ENCODE measurements at places on chromosomes 1 and 21.

DNA sequence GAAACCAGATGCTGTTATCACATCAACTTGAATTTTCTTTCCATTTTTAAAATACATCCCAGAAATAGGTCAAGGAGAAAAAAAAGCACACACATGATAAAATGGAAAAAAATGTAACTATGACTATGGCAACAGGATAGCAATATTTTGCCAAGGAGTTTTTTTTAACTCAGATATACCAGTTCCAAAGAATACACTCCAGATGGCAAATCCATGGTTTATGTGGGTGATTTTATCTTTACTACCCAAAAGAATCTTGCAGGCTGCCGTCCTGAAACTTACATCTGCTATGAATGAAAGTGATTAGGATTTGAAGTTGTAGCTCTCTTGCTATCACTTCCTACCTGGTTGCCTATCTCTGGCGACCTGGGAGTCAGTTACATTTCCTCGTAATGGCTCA lies 91.0 kb upstream of the PLPPR4 start:
- DNase-seq, result no peak

GRCh38 chr1:232748910-232749368 lies 56.3 kb upstream of the MAP10 start:
- DNase-seq, result no peak

GRCh38 chr1:6163973-6164617 lies 16.0 kb downstream of the CHD5 start:
- DNase-seq, result no peak

- DNase-seq, result no peak
Measured at GRCh38 chr1:157007306-157007705, 38.2 kb downstream of the ARHGEF11 start.

DNA sequence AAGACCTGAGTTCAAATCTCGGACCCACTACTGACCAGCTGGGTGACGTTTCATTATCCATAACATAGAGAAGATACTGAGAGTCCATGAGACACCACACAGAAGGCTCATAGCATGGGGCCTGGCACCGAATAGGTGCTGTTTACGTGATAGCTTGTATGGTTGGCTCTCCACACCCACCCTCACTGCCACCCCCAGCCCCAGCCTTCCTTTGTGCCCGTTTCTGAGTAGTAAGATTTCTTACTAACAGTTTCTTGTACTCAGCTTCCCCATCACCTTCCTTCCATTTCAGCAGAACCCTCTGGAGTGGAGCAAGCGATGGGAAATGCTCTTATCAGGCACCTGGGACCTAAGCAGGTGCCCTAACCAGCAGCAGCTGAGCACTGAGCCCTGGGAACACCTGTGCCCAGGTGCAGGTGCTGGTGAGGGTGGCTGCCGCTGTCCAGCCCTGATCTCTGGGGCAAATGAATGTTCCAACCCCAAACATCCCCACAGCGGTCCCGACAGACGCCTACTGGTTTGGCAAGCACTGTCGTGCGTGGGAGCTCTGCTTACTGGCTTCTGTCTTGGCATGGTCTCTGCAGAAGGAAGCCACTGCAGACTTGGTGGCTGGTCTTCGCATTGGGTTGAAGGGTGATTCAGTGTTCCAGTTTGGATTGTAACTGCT lies 225.4 kb downstream of the CAMTA1 start:
- DNase-seq, result no peak

DNA sequence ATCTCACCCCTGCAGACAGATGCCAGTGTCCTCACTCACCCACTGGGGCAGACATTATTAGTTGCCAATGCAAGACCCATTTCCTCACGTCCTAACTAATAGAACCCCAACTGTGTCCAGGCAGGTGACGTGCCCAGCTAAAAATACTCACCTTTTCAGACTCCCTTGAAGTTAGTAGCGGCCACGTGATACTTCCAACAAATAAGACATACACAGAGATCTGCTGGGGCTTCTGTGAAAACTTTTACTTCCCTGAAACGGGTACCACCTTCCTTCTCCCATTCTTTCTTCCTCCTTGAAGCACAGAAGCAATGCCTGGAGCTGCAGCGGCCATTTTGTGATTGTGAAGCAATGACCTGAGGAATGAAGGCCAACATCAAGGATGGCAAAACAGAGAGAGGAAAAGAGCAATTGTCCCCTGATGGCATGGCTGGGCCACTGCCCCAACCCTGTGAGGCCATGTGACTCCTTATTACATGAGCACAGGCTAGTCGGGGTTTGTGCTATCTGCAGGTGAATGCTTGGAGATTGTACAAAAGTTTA lies 74.4 kb upstream of the TMPRSS2 start:
- DNase-seq, result no peak

- DNase-seq, result no peak
Measured at GRCh38 chr1:101039245-101039644, 13.7 kb upstream of the DPH5 start.

GRCh38 chr1:45047032-45047431 lies 35.0 kb downstream of the UROD start:
- no peak for DNase-seq

DNA sequence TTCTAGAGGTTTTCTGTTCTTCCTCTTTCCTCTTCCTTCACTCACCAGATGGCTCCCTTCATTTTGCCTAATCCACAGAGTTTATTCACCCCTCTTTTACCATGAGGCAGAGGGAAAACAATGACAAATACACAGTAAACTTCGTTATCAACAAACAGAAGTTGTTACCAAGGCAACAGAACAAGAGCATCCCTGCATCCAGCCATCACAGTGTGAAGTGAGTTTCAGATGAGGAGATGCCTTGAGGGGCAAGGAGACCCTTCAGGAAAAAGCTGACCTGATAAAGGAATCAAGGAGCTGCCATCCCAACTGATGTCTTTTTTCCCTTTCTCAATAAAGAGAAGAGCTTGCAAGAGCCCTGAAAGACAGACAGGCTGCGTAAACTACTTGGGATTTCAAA lies 195.3 kb downstream of the BRINP2 start:
- no peak for DNase-seq

DNA sequence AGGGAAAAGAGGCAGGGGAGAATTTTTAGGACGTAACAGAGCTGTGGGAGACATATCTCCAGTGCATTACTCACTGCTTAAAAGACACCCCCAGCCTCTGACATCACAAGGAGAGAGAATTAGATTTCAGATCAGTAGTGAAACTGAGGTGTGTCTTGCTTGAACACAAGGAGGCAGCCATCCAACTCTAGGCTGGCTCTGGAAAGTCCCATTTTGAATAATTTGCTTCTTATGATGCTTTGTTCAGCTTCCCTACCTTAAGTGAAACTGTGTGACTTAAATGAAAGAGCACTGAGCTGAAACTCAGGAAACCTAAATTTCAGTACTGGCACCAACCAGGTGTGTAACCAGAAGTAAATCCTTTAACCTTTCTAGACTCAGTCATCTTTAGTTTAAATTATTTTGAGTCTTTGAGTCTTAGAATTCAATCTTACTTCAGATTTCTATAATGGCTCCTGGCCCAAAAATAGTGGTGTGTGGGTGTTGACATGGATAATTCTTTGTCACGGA lies 251.6 kb upstream of the SGIP1 start:
- peak; percentile 53 for DNase-seq

GRCh38 chr1:67515324-67516080 lies 85.3 kb upstream of the SERBP1 start:
- DNase-seq, result no peak

GRCh38 chr1:67748630-67749029 lies 63.6 kb downstream of the GADD45A start:
- no peak for DNase-seq

DNA sequence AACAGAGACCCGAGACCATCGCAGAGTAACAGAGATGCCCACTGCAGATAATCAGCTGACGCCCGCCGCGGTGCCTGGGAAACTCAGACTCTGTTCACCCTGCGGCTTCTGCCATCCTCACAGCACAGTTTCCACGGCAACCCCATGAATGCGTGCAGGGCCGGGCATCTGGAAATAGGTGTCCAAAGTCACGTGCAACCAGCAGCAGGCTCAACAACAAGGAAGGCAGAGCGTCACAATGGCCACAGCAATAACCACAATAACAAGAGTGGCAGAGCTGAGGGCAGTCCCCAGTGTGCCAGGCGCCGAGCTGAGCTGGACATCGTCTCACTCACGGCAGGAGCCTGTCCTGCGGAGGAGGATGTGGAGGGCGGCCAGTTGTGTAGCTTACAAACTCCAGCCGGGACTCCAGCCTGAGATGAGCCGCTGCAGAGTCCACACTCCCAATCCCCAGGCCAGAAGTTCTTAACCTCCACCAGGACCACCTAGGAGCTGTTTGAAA lies 102.0 kb downstream of the CRYAA start:
- DNase-seq, result no peak

DNA sequence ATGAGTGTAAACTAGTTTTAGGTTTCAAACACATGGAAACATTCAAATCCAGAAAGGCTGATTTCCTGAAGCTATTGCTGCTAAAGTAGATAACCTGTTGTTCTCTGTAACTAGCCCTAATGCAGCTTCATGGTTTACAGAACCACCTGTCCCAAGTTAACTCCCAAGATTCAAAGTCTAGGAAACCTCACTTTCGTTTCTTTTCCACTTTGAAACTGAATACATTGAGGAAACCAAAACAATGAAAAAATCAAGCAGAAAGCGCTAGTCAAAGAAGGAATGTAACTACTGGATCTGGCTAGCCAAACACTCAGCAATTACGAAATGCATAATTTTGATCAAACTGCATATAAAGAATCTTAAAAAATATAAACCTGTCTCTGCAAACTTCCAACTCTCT lies 17.8 kb downstream of the SLC16A1 start:
- no peak for DNase-seq

- DNase-seq, result no peak
Measured at GRCh38 chr1:229203030-229203751, 67.7 kb upstream of the RAB4A start.

- DNase-seq, result no peak
Measured at GRCh38 chr1:38512789-38513188, 346.8 kb downstream of the RRAGC start.

GRCh38 chr1:8517661-8518489 lies 200.0 kb downstream of the SLC45A1 start:
- no peak for DNase-seq

GRCh38 chr1:109229531-109230127 lies 15.9 kb downstream of the SARS1 start:
- no peak for DNase-seq

- no peak for DNase-seq
Measured at GRCh38 chr1:37691497-37692077, 729 bp upstream of the CDCA8 start.

- DNase-seq, result peak; percentile 41
Measured at GRCh38 chr1:167043752-167044488, 46.3 kb downstream of the GPA33 start.

DNA sequence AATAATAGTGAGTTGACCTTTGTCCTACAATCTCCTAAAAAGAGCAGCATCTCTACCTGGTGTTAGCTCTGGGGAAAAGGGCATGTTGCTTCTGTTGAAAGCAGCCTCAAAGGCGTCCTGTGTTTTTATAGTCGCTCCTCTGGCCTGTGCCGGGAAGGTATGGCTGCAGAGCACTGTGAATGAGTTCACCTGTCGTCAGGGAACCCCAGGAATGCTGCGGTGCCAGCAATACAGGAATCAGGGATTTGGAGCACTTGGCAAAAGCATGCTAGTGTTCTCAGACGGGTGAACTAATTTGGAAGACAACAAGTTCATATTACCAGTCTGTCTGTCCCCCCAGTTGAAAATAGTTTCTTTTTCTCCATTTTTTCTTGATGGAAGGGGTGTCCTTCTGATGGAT lies 60.3 kb upstream of the PGD start:
- DNase-seq, result no peak

DNA sequence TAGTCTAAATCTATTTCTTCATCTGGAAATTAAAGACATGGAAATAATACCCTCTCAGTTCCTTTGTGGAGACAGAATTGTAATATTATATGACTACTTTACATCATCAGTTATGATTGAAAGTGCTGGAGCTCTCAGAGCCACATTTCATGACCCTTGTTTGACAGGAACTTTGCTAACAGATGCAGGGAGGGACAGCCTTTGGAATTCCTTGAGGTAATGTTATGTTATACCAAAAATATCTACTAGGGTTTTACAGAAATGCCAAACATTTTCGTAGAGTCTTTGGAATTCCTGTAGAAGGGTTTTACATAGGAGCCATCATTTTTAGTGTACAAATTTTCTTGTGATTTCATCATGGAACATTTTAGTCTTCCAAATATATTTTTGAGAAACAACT lies 57.4 kb upstream of the ADAMTS5 start:
- no peak for DNase-seq

DNA sequence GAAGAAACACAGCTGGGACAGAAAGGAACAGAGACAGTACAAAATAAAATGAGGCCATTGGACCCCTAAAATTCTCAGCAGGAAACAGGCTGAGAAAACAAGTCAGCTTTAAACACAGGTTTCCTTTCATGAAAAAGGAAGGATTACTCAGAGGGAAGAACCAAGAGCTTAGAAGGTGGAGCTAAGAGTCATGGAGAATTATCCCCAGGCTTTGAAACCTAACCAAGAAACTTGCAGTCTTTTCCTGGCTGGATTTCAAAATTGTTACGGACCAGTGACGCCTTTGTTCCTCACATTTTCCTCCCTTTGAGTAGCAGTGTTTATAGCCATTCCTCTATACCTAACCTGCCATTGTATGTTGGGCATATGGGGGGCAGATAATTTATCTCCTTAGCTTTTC lies 8.8 kb downstream of the HMGB4 start:
- DNase-seq, result no peak

DNA sequence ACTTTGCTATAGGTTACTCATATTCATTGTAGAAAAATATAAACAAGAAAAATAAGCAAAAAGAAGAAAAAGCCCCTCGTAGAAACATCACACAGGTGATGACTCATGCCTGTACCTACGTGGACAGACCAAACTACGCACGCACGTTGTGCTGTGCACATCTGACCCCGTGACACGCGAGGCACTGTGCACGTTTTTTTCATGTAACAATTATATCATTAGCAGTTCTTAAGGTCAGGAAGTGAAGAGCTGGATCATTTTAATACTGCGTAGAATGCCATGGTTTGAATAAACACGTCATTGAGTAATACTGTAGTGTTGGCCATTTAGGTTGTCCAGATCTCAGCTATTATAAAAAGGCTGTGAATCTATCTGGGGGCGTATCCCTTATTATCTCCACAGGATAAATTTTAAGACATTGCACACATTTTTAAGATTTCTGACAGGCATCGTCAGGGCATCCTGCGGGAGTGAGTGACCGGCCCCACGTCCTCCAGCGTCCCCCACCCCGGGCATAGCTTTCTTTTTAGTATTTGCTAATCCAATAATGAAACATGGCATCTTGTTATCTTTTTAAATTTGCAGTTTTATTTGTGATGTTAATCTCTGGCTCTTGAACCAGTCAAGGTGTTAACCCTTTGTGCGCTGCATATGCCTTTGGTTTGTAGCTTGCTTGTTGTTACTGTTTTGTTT lies 23.4 kb upstream of the ADARB1 start:
- no peak for DNase-seq

- no peak for DNase-seq
Measured at GRCh38 chr1:81799939-81800694, 617 bp upstream of the ADGRL2 start.

- no peak for DNase-seq
Measured at GRCh38 chr1:221334062-221334461, 407.8 kb downstream of the DUSP10 start.
